Mucosa of gallbladder (tissue), 1 donor: ENCODE measurements at places on chromosomes 1 and 21.

DNA sequence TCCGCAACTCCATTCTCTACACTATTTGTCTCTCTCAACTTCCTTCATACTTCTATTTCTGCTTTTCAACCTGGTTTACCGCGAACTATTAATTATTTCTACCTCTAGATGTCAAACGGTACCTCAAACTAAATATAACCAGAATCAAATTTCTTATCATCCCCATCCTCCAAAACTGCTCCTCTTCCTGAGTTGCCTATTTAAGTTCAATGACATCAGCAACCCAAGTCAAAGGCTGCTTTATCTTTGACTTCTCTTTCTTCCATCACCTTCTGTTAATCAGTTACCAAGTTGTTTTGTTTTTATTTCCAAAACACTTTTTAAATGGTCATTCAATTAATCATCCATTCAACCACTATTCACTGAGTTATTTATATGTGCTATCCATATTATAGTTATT is 171.9 kb downstream of the COL24A1 start:
- DNase-seq = no peak

- DNase-seq = no peak
Measured at GRCh38 chr1:15940110-15941043, 35.5 kb downstream of the ZBTB17 start.

DNA sequence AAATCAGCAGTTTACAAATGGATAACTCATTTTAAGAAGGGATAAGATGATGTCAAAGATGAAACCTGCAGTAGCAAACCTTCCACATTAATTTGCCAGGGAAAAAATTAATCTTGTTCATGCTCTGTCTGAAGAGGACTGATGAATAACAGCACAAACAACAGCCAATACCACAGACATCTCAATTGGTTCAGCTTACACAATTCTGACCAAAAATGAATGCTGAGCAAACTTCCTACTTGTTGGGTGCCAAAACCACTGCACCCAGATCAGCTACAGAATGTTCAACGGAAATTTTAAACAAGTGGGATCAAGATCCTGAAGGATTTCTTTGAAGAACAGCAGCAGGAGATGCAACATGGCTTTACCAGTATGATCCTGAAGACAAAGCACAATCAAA is 98.3 kb downstream of the COQ8A start:
- DNase-seq = no peak

- no peak for DNase-seq
Measured at GRCh38 chr1:76781447-76781846, 85.8 kb upstream of the ST6GALNAC5 start.

DNA sequence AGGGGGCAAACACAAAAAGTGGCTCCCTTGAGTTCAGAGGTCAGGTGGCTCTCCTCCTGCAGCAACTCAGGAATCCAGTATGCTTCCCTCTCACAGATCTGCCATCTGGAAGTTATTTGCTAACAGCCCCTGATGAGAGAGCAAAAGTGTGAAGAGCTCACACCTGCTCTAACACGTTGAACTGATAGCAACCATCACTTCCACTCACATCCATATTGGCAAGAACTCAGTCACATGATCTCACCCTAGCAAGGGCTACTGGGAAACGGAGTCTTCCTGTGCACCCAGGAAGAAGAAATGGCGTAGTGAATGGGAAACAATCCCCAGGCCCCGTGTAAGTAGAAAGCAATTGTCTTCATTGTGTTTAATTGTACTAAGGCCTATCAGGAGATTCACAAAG is 20.7 kb upstream of the SLC45A1 start:
- DNase-seq = no peak

- DNase-seq = no peak
Measured at GRCh38 chr1:85566890-85567289, 13.7 kb upstream of the CCN1 start.

DNA sequence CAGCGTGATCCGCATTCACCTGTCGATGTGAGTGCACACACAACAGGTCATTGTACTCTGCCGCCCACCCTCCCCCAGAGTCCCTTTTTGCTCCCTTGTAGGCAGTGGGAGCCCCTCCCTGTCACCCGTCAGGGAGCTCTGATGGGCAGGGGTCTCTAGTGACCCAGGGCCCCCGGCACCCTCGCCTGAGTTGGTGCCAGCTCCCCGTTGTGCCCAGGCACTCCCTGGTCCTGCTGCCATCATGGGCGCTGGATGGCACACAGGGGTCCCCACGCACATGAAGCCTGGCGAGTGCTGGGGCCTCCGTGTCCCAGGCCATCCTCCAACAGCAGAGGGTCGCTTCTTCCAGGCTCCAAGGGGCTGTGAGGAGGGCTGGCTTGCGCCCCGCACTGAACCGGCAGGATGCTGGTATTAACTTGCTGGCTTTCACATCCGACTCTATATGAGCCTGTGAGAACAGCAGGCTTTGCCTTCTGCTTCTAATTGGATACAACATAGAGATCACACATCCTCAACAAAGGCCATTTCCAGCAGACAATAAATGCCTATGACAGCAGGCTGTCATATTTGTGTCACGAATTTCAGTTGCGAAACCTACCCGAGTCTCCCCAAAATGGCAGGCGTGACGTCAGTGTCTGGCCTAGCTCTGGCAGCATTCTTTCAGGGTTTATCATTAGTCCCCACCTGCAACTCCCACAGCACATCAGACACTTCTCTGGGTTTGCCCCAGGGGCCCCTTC is 35.4 kb downstream of the KIAA1614 start:
- DNase-seq = no peak

- DNase-seq = no peak
Measured at GRCh38 chr1:175062858-175063257, 4.8 kb upstream of the TNN start.

DNA sequence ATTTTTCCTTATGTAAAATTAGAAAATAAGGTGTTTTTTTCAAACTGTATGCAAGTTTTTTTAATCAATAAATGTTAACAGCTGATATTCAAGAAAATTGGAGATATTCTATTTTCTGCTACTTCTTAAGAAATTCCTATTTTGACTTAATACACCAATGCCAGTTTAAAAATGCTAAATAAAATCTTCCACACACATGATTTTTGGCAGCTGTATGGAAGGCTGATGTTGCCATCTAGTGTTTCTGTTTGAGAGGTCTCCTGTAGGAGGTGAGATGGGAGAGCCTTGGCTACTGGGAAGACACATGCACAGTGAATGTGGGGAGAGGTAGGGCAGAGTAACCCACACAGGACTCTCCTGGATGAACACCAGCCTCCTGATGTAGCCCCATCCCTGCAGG is 29.2 kb upstream of the OR2B11 start:
- no peak for DNase-seq

- no peak for DNase-seq
Measured at GRCh38 chr1:110328274-110328673, 10.9 kb upstream of the RBM15 start.

DNA sequence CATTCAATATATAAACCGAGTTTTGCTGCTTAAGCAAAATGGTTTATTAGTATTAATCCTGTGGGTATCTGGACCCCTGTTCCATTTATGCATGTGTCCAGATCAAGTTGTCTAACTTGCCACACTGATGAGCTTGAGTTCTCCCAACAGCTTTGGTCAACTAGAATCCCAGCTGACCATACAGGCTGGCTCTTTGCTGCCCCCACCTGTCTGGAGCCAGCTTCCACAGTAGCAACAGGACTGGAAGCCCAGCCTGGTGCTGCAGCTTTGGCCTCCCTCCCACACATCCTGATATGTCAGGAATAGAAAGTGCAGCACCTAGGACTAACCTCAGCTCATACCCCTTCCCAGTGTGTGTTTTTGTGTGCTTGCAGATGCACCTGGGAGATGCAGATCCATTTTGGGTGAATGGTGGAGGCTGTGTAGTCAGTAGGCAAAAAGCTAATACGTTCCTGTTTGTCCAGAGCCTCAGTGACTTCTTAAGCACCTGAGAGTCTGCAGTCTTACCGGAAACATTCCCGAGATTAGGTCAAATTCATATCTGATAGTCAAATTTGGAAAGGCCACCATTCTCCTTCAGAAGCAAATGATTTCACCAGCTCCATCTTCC is 40.9 kb upstream of the BEND5 start:
- DNase-seq = peak; percentile 70

DNA sequence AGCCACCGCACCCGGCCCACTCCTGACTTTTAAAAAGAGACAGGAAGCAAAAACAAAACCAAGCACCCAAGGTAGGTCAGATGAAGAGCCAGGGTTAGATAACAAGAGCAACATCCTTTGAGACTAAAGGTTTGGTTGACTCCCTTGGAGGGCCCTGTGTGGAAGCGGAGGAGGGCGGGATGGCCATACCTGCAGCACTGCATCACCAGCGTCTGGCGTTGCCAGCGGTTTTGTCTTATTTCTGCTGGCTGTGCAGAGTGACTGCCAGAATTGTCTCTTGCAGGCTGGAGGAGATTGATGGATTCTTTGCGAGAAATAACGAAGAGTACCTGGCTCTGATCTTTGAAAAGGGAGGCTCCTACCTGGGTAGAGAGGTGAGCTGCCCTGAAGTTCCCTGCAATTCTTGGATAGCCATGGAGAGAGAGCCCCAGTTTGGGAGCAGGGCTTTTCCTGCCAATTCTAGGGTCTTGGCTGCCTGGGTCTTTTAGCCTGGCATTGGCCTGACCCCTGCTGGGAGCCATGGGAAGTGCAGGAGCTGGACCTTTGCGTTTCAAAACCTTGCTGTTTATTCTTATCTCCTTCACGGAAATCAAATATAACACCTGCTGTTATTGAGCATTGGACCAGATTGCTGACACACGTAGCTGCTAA is 24.0 kb downstream of the QSOX1 start:
- peak; percentile 63 for DNase-seq

DNA sequence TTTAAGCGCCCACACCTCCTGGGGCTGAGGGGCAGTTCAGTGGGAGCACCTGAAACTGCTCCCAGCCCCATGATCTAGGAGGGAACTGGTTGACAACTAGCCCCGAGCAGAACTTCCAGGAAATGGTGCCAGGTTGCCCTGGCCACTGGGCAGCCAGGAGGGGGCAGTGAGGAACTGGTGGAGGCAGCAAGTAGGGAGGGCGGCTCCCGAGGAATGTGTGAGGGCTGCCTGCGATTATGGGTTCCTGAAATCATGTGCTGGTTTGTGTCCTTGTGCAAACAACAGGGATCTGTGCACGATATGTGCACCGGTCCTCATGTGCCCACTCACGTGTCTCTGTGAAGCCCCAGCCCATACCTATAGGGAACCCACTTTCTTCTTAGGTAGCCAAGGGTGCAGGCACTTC is 9.9 kb downstream of the GPR3 start:
- peak; percentile 84 for DNase-seq

DNA sequence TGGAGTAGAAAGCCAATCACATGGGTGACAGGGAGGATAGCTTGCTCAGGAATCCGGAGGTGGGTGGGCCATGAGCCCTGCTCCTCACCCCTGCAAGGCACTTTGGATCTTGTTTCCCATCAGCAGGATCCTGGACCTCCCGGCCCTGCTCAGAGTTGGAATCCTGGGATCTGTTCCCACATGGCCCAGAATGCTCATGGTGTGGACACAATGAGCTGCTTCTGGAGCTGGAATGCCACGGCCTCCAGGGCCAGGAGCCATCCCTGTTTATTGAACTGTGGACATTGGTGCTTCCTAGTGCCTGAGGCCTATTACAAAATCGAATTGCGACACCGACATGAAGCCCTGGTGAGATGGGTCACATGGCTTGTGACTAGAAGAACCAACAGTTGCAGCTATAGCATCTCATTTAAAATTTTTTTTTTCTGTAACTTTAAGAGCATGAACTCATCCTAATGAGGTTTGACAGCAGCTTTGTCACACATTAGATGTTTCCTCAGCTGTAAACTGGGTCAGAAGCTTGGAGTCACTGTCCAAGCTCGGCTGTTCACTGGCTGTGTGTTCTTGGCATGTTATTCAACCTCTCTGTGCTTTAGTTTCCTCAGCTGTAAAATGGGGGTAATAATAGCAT is 40.4 kb upstream of the GOLT1A start:
- DNase-seq = peak; percentile 70

DNA sequence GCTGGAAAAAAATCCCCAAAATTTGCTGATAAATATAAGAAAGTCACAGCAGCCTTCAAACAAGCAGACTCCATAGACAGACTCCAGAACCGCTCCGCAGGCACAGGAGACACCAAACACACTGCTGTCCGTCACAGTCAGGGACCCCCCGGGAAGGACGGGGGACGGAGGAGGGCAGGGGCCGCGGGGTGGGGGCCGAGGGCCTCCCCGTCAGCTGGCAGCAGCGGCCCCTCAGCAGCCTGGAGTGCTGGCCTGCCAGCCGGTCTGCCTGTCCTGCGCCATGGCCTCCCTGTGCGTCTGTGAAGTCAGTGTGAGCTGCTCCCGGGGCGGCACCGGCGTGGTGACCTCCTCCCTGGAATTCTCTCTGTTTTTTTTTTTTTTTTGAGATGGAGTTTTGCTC is 10.1 kb upstream of the C1orf159 start:
- DNase-seq = no peak

DNA sequence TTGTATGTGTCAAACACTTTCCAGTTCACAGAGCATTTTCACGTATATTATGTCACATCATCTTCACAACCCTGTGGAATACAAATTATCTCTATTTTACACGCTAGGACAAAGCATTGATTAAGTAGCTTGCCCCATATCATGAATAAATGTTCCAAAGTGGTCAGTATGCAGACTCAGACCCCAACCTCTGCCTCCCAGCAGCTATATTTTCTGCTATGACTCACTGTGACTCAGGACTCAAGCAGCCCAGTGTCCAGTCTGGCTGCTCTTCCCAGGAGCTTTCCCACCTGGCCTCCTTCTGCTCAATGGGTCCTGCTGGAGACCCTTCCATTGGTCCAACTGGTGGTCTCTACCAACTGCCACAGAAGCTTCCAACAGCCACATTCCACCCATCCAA is 56.0 kb upstream of the RAP1A start:
- no peak for DNase-seq
